ENCODE measurements at places on chromosomes 16 and 17.

DNA sequence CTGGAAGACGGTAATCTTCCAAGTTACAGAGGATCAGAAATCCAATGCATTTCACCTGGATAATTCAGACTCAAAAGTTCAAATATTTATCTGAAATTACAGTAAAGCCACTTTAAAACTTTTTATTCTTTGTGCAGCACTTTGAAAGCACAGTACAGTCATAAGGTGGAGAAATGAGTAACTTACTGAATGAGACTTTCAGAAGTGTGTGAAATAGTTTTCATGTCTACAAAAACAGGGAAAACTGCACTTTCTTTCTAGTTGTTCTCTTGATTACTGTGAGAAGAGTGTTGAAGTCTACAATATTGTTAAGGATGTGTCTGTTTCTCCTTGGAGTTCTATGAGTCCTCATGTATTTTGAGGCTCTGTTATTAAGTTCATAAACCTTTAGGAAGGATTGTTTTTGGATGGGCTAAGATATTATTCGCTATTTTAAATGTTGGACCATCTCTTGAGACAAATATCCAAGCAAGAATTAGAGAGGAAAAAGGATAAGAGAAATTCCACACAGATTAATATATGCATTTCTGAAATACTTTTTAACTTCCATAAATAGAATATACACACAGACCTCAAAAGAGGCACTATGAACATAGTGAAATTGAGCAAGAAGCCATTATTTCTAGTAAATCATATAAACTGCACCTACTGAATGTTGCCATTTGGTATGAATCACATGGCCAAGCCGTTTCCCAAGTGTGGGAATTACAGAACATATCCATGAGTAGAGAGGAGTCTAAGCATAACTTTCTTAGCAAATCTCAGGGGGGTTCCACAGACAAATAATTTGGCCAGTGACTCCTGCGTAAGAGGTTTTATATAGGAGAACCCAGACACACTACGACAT, 83.6 kb upstream of the PLEKHM1 start:
- peak; percentile 32 for DNase-seq

GRCh38 chr16:78524066-78524595, 424.7 kb downstream of the WWOX start:
- DNase-seq, result no peak

DNA sequence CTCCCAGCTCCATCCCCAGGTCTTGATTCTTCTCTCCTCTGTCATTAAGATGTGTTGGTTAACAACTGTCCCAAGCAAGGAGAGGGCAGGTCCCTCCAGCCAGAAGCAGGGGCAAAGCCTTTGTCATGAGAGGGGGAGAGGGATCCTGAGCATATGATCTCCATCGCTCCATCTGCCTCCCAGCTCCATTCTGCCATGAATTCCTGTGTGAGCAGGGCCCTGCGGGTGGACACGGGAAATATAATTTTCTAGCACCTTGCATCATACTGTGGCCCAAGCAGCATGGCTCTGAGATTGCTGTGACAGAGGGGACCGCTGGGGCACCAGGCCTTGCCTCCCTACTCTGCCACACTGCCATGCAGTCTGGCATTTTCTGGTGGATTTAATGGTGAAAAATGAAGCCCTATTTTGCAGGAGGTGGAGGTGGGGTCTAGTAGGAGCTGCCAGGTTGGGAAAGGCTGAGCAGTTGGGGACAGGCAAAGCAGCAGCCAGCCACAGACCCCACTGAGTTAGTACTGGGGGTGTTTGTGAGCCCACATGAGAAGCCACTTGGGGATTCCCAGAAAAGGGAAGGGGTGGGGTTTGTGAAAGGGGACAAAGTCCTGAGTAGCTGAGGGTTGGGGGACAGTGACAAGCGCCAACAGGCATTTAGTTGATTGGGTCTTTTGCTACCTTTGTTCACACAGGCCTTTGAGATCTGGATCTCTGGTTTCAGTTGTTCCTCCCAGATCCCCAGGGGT, 16.4 kb downstream of the TMEM238L start:
- DNase-seq, result no peak

GRCh38 chr17:10471858-10472257, 2.5 kb upstream of the MYH4 start:
- DNase-seq, result no peak

DNA sequence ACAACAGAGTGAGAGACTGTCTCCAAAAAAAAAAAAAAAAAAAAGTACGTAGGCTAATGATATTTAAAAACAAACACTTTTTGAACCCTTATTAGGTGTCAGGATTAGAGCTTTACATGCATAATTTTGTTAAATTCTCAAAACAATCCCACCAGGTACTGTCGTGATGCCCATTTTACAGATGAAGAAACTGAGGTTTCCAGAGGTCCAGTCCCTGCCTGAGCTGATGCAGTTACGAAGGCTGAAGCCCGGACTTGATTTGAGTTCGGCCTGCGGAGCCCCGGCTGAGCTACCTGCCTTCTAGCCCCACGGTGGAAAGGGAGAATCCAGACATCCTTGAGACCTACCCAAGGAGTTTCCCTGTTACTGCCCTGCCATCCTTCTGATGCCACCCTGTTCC, 137.5 kb upstream of the EEF2KMT start:
- no peak for DNase-seq

DNA sequence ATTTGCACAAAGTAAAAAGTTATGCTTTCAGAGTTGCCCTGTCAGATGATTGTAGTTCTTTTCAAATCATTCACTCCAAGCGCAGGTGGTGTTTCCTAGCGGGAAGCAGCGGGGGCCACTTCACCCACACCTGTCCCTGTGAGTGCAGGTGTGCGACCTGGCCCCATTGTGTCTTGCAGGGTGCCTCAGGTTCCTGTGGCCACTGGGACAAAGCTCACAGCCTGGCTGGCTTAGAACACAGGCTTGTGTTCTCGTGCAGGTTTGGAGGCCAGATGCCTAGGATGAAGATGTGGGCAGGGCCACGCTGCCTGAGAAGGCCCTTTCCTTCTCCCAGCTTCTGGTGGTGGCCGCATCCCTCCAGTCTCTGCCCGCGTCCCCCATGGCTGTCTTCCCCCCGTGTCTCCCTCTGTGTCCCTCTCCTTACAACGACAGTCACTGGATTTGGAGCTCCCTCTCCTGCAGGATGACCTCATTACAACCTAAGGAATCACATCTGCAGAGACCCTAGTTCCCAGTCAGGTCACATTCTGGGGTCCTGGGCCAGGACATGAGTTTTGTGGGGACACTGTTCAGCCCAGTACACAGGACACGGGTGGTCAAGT, 90.5 kb downstream of the NPIPB11 start:
- DNase-seq, result no peak

DNA sequence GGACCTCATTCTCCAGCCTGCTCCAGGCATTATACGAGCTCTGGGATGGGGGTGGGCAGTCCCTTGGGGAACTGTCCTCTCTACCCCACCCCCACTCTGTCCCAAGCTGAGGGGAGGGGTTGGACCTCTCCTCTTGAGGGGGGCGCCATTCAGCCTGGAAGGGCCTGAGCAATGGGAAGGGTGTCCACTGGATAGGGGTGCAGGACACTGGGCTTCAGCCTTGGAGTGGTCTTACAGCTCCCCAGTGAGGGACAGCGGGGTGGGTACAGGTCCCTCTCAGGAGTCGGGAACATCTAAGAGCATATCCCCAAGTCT, 9.5 kb upstream of the CBX8 start:
- no peak for DNase-seq

DNA sequence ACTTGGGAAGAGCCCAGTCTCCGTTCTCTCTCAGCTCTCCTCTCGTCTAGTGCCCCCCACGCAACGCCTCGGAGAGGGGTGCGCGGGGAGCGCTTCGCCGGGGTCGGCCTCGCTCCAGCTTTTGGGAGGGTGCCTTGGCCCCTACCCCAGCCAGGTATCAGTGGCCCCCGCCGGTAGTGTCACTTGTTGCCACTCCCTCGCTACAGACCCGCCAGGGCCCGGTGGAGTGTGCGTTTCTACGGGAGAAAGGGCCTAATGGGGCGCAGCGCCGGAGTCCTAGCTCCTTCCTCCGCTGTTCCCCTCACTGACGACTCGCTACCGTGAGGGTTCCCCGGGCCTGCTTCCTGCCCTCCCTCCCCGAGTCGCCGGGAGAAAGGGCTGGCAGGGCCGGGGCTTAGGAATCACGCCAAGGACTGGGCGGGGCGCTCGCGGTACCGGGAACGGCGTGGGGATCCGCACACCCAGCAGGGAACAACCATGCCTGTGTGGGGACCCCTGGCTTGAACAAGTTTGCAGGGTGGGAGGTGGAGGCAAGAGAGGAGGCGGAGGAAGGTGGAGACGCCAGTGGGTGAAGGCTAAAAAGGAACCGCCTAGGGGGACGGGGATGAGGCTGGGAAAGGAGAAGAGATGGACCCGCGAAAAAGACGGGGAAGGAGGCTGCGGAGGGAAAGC, 997 bp upstream of the CDH11 start:
- peak; percentile 74 for DNase-seq

DNA sequence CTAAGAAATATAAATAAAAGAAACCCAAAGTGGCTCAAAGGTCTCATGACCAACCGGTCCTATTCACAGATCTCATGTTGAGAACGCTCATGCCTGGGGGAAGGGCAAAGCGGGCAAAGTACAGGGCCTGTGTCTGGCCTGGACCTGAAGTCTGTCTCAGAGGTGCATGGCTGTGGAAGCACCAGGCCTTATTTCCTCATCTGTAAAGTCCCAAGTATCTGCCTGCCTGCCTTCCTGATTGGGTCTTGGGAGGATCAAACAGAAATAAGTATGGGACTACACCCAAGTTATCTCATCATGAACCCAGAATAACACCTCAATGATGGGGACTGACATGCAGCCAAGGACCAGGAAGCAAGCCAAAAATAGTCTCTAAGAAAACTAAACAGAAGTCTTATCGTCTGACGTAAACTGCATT, 14.2 kb downstream of the AXIN2 start:
- no peak for DNase-seq

GRCh38 chr16:88640498-88641247, 2.3 kb downstream of the IL17C start:
- no peak for DNase-seq

Data from hindlimb muscle (tissue), 1 donor.